ENCODE measurements at places on chromosomes 1 and 21.

DNA sequence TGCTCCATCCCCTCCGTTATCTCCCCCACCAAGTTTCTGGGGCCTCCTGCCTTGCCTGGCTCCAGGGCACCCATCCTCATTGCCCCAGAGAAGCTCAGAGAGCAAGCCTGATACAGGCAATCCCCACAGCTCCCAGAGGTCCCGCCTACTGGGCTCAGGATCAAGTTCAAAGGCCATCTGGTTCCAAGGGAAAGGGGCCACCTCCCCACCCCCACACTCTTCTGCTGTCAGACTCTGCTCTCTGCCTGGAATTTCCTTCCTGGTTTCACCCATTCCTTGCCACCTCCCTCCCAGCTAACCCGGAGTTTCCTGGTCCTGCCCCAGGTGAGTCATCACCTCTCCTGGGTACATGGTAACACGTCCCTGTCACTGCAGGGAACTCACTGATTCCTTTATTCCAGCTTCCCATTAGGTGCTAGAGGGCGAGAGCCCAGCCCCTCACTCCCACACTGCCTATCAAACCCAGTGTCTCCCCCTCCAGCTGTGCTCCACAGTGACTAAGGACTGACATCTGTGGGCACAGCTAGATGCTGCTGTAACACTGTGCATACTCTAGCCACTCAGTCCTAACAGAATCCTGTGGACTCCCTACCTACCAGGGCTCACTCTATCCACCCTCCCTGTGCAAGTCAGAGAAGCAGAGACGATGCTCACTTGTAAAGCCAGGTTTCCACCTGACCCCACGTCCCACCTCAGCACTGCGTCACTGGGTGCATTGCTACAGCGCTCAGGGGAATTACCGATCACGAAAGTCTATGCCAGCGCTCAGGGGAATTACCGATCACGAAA is 21.8 kb downstream of the RSPH1 start:
- DNase-seq = no peak
- no peaks in the 10 kb centered on the region for H3K27me3 ChIP-seq
- no peak overlapping the region for H3K27ac ChIP-seq
- no peaks in the 10 kb centered on the region for H3K4me1 ChIP-seq
- no peaks in the 10 kb centered on the region for H3K36me3 ChIP-seq

DNA sequence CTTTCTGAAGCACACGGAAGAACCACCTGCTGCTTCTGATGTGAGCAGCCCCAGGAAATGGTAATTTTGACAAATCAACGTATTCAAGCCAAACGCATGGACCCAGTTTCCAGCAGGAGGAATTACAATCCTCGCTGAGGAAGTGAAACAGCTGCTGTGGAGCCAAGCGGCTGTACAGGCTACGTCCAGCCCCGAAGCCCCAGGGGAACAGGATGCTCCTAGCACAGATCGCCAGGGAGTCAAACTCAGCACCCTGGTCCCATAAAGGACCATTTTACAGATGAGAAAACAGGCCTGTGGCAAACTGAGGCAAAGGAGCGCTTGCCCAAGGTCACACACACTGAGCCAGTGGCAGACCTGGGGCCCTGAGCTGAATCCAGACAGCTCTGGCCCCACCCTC is 108.0 kb downstream of the PTPRU start:
- DNase-seq = no peak
- H3K36me3 ChIP-seq = no peaks in the 10 kb centered on the region
- H3K27me3 ChIP-seq = peaks cover 16% of the 10 kb centered on the region
- H3K4me1 ChIP-seq = no peaks in the 10 kb centered on the region
- no peak overlapping the region for H3K27ac ChIP-seq

DNA sequence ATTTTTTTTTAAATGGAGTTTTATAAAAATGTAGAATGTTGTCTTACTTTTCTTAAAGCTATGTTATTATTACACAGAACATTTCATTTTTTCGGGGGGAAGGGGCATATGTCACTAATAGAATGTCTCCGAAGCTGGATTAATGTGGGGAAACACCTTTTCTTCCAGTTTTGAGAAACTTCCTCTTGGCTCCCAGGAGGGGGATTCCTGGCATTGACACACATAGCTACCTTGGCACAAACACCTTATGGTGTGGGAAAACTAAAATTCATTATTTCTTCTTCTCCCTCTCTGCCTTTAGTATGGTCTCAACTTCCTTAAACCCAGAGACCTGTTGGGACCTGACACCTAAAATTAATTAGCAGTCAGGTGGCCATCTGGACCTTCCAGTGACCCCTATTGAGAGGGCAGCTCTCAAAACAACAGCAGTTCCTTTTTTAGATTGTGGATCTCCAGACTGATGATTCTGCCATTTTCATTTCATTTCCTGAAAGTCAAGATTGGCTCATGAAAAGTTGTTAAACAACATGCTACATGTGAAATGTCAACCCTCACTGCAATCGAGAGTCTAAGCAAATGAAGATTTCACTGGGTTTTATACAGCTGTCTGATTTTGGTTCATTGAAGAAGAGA is 70.1 kb upstream of the EDEM3 start:
- H3K4me1 ChIP-seq = peaks cover 17% of the 10 kb centered on the region
- peaks cover 43% of the 10 kb centered on the region for H3K36me3 ChIP-seq
- H3K27me3 ChIP-seq = no peaks in the 10 kb centered on the region
- no peak for DNase-seq
- H3K27ac ChIP-seq = no peak overlapping the region

GRCh38 chr1:1758692-1759455 is 19.4 kb downstream of the NADK start:
- H3K4me1 ChIP-seq = no peaks in the 10 kb centered on the region
- H3K27me3 ChIP-seq = no peaks in the 10 kb centered on the region
- no peak for DNase-seq
- no peak overlapping the region for H3K27ac ChIP-seq
- no peak overlapping the region for H3K4me3 ChIP-seq
- peaks cover 44% of the 10 kb centered on the region for H3K36me3 ChIP-seq

GRCh38 chr1:168832661-168833060 is 103.7 kb upstream of the DPT start:
- H3K4me1 ChIP-seq = peaks cover 10% of the 10 kb centered on the region
- peaks cover 9% of the 10 kb centered on the region for H3K27me3 ChIP-seq
- no peak overlapping the region for H3K4me3 ChIP-seq
- H3K27ac ChIP-seq = no peak overlapping the region
- H3K36me3 ChIP-seq = no peaks in the 10 kb centered on the region

DNA sequence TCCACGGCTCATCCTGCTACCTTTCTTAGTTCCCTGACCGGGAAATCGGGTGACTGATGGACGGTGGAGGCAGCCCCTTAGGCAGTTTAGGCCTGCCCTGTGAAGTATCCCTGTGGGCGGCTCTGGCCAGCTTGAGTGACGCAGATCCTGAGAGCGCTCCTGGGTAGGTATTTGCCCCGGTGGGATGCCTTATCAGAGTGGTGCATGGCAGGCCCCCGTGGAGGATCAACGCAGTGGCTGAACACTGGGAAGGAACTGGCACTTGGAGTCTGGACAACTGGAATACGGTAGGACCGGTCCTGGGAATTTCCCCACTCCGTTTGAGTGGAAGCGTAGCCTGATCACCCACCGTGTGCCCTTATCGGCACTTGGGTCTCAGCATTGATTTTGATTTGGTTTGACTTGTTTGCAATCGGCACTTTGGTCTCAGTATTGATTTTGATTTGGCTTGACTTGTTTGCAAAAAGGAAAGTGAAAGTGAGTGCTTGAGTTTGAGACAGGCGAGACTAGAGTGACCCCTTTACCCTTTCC is 15.2 kb downstream of the PLA2G2F start:
- H3K4me1 ChIP-seq = peaks cover 8% of the 10 kb centered on the region
- no peaks in the 10 kb centered on the region for H3K27me3 ChIP-seq
- no peak overlapping the region for H3K4me3 ChIP-seq
- no peaks in the 10 kb centered on the region for H3K36me3 ChIP-seq

DNA sequence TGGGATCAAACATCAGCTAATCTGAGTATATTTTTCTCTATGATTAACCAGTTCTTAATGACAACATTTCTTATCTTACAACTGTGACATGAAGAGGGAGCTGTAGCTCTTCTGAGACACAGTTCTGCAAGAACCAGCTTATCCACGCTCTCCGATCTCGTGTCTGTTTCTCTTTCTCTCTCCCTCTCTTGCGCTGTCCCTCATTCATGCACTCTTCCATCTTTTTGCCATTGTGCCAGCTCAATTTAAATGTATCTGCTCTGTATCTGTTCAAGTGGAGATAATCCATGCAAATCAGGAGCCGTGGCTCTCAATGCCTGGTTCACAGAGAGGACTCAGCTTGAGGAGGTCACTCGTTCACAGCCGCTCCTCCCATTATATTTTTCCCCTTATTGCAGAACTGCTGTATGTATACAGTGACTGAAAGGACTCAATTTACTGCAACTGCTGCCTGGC is 494.7 kb upstream of the ADGRL2 start:
- H3K4me1 ChIP-seq = no peaks in the 10 kb centered on the region
- no peak overlapping the region for H3K4me3 ChIP-seq
- no peaks in the 10 kb centered on the region for H3K27me3 ChIP-seq
- no peak overlapping the region for H3K27ac ChIP-seq

GRCh38 chr1:207807690-207808321 is 56.0 kb downstream of the CD46 start:
- H3K4me1 ChIP-seq = peaks cover 29% of the 10 kb centered on the region
- no peak for DNase-seq
- no peaks in the 10 kb centered on the region for H3K27me3 ChIP-seq
- peaks cover 64% of the 10 kb centered on the region for H3K36me3 ChIP-seq
- no peak overlapping the region for H3K4me3 ChIP-seq

DNA sequence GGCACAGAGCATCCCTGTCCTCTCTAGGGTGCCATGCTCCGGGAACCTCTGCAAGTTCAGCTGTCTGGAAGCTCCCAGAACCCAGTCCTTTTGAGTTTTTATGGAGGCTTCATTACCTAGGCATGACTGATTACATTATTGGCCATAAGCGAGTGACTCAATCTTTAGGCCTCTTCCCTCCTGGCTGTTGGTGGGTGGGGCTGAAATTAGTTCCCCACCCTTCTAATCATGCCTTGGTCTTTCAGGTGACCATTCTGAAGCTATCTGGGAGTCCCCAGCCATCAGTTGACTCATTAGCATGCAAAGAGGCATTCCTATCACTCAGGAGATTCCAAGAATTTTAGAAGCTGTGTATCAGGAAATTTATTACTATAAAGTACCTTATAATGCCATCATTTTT is 46.6 kb downstream of the WLS start:
- no peak for DNase-seq
- H3K27ac ChIP-seq = no peak overlapping the region

DNA sequence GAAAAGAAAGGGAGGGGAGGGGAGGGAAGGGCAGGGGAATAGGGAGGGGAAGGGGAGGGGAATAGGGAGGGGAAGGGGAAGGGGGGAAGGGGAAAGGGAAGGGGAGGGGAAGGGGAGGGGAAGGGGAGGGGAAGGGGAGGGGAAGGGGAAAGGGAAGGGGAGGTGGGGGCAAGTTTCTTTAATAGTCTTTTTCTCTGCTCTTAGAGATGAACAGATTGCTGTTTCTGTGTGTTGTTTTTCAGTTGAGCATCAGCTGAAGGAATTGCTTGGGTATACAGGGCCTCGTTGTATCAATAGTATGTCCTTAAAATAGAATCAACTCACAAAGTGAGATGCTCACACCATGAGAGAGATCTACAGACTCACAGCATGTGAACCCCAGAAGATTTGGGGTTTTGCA is 44.8 kb upstream of the SOD1 start:
- no peaks in the 10 kb centered on the region for H3K36me3 ChIP-seq
- no peak overlapping the region for H3K27ac ChIP-seq

- no peak overlapping the region for H3K27ac ChIP-seq
- DNase-seq = no peak
- peaks cover 28% of the 10 kb centered on the region for H3K36me3 ChIP-seq
- H3K27me3 ChIP-seq = no peaks in the 10 kb centered on the region
Measured at GRCh38 chr1:176187001-176187400, 20.1 kb downstream of the COP1 start.

DNA sequence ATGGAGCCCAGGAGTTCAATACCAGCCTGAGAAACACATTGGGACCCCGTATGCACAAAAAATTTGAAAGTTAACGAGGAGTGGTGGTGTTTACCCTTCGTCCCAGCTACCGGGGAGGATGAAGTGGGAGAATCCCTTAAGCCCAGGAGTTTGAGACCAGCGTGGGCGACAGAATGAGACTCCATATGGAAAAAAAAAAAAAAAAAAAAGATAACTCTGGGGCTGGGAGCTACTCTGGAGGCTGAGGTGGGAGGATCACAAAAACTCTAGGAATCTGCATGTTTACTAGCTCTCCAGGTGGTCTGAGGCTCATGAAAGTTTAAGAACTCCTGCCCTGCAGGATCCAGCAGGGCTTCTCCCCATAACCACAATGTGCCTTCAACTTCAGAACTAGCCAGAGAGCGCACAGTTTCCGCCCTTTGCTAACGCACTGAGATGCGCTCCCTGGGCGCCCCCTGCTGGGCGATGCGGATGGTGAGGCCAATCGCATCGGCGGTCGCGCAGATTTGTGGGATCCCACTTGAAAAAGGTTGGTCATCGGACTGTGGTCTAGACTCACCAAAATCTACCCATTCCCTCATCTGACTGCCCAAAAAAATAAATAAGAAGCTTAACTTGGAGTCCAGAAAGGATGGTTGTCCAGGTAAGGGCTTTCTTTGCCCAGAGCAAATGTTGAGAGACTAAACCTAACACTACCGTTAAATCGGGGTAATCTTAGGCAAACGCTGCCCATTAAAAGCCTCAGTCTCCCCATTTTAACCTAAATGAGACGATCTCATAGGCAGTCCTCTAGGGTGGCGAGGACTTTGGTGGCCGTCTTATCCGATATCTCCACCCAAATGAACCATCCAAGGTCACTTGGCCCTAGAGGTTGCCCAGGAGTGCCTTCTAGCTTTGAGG is 8.8 kb downstream of the ZNF683 start:
- H3K36me3 ChIP-seq = no peaks in the 10 kb centered on the region
- peak; percentile 77 for DNase-seq
- peaks cover 25% of the 10 kb centered on the region for H3K4me1 ChIP-seq
- no peak overlapping the region for H3K4me3 ChIP-seq

DNA sequence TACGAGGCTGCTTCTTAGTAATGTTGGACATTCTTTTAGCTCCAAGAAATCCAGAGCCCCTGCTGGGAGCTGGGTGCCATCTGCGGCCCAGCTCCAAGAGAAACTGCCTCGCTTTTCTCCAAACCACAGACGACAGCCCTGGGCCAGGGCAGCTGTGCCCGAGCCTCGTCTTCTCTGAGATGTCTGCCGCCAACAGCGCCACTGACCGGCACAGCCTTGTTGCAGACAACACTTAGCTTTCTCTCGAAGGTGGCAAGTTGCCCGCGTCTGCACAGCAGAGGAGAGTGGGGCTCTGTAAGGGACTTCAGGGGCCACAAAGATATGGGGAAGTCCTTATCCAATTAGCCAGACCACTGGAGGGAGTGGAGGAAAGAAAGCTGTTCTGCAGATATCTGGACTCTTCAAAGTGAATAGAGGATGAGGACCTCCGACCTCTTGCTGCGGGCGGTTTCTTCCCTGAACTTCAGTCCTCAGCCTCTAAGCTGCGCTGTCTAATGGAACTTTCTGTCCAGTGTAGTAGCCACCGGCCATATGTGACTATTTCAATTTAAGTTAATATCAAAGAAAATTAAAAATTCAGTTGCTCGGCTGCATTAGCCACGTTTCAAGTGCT is 63.9 kb upstream of the DISP3 start:
- H3K27me3 ChIP-seq = peaks cover 4% of the 10 kb centered on the region
- no peak overlapping the region for H3K4me3 ChIP-seq
- no peaks in the 10 kb centered on the region for H3K36me3 ChIP-seq
- DNase-seq = no peak
- no peak overlapping the region for H3K27ac ChIP-seq

GRCh38 chr1:174519844-174520243 is 72.1 kb downstream of the GPR52 start:
- DNase-seq = no peak
- no peaks in the 10 kb centered on the region for H3K27me3 ChIP-seq
- no peaks in the 10 kb centered on the region for H3K4me1 ChIP-seq
- H3K27ac ChIP-seq = no peak overlapping the region

- H3K27ac ChIP-seq = no peak overlapping the region
- peaks cover 12% of the 10 kb centered on the region for H3K27me3 ChIP-seq
- DNase-seq = no peak
- no peak overlapping the region for H3K4me3 ChIP-seq
Measured at GRCh38 chr1:193115629-193116227, 6.1 kb upstream of the CDC73 start.

All from activated T-helper 2 cell treated with anti-CD3 and anti-CD28 coated beads, Interferon-gamma antibody, Interleukin-2, Interleukin-4, amounts not matched to agents 10 μg/mL and 5 μg/mL and 100 μg/mL, durations not matched to agents 14 hours and 24 hours and 36 hours (primary cell).